Gastrocnemius medialis (tissue), 4 donors: ENCODE measurements at places on chromosomes 16 and 17.

DNA sequence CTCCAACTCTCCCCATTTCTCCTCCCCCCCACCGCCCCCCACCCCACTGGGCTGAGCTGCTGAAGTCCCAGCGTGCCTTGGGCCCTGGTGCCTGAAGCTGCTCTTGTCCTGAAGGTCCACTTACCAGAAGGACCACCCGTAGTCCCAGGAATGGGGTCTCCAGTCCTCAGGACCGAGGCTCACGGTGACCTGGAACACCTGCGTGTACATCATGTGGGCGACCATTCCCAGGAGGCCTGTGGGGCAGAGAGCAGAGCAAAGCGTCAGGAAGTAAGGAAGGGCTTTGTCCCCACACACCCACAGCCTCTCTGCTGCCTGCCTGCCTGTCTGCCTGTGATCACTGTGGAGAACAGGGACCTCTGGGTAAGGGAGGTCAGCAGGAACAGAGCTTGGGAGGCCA lies 218.7 kb downstream of the GSG1L start:
- no peak for DNase-seq

DNA sequence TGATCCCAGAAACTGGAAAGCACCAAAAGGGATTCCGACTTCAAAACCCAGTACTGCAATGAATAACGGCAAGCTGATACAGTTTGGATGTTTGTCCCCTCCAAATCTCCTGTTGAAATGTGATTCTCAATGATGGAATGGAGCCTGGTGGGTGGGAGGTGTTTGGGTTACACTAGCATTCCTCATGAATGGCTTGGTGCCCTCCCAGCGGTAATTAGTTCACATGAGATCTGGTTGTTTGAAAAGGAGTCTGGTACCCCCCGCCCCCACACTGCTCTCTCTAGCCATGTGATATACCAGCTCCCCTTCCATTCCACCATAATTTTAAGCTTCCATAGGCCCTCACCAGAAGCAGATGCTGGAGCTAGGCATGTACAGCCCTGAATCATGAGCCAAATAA lies 40.1 kb downstream of the RANBP10 start:
- DNase-seq, result no peak

DNA sequence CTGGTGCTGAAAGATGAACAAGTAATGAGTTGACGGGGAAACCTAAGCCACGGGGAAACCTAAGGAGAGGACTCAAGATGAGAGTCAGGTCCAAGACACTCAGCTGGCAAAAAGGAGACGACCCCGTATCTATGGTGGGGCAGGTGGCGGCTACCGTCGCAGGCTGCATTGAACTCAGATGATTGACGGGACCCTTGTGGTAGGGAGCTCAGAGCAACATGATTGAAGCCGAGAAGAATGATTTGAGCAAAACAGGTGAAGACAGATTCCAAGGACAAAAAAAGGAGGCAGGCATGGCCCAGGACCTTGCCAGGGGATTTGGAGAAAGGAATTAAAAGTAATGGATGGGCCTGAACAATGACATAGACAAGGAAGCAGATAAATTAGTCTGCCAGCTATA lies 7.5 kb upstream of the MYH3 start:
- no peak for DNase-seq

GRCh38 chr17:50263331-50264262 lies 10.7 kb upstream of the TMEM92 start:
- DNase-seq, result no peak

DNA sequence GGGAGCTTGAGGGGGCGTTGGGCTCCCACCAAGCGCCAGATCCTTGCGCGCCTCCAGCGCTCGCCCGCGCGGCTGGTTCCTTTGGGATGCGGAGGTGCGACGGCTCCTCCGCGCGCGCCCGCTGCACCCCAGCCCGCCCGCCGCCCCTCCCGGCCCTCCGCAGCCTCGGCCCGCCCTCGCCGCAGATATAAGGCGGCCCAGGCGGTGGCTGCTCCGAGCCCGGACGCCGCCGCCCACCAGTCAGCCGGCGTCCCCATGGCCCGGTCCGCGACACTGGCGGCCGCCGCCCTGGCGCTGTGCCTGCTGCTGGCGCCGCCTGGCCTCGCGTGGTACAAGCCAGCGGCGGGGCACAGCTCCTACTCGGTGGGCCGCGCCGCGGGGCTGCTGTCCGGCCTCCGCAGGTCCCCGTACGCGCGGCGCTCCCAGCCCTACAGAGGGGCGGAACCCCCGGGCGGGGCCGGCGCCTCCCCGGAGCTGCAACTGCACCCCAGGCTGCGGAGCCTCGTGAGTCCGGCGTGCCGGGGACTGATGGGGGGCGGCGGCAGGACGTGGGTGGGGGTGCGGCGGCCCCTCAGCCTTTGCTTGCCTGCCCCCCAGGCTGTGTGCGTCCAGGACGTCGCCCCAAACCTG lies at the start of gene NPB:
Gene NPB (plus strand): TSS at position 216 of the 630 bp plus-strand sequence. CDS start 40 bp downstream, at position 256.
- DNase-seq, result no peak

GRCh38 chr16:524274-525040 lies 3.1 kb upstream of the CAPN15 start:
- no peak for DNase-seq

DNA sequence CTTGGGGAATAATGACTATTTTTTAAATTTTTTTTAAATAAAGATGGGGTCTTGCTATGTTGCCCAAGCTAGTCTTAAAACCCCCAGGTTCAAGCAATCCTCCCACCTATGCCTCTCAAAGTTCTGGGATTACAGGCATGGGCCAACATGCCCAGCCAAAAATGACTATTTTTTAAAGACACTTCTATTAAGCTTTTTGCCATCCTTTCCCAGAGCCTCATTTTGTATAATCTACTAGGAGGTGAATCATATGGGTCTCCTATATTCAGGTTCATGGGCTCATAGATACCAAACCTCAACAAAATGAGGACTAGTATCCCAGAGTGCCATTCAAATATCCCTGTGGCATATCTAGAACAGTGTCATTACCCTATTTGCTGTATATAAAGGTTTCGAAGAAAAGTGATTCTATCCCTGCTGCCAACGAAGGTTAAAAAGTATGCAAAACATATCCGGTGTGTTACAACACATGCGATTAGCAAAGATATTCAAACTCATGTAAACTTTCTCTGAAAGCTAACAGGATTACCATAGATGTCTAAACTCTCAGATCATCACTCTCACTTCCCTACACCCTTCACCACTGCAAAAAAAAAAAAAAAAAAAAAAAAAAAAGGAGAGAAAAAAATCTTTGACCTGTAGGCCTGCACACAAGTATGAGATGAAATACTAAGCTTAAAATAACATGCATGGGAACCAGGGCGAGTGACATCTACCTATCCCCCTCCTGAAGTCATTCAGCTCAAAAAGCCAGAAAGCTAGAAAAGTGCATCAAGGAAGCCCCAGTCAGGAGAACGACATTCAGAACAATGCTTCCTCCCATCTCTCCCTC lies 23.5 kb downstream of the XPO6 start:
- no peak for DNase-seq

DNA sequence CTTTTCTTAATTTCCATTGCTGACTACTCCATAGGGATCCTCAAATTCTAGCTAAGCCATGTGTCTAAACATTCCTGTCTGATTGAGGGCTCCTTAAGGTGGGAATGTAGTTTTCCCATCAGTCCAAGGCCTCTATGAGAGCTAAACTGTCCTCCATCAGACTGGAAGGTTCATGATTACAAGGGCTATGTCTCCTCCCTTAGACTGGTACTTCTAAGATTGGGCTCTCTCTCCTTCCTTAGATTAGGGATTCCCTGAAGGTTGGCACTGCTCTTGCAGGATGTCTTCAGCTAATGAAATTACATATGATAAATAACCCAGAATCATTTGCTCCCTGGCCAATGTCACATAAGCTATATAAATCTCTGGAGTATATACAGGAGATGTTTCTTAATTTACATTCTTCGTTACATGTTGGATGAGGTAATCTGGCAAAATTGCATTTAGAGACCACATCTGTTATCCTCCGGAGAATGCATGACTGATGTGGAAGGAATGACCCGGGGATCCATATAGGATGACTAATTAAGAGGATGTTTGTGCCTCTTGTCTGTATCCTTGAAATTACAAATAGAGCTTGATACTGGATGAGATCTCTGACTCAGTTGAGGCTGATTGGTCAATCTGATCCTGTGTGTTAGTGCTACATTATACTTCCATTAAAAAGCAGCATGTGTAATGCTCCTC lies 14.2 kb downstream of the B4GALNT2 start:
- no peak for DNase-seq

- peak; percentile 24 for DNase-seq
Observed at GRCh38 chr17:3890082-3890877, 2.6 kb downstream of the CAMKK1 start.

DNA sequence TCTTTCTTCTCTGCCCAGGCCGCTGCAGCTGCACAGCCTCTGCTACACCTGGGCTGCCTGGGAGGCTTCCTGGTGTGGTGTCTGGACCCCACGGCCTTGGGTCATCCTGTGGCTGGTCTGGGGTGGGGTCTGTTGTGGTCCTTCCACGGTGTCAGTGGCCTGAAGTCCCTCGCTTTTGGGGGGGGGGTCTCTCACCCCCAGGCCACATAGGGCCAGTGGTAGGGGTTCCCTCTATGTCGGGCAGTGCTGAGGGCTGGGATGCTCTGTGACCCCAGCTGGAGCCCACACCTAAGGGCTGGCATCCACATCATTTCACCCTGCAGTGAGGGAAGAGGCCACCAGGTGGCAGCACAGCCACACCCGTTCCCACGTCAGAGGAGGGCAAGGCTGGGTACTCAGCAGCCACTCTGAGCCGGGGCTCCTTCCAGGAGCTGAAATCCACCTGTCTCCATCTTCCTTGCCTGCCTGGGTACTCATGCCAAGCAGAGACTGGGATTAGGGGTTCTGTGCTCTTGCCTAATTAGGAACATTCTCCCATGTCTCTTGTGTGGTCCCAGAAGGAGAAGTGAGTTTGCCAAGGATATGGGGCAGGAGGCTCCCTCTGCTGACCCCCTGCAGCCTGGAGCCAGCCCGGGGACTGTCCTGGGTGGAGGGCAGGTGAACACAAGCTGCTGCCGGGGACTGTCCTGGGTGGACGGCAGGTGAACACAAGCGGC lies 13.0 kb downstream of the ENGASE start:
- no peak for DNase-seq

DNA sequence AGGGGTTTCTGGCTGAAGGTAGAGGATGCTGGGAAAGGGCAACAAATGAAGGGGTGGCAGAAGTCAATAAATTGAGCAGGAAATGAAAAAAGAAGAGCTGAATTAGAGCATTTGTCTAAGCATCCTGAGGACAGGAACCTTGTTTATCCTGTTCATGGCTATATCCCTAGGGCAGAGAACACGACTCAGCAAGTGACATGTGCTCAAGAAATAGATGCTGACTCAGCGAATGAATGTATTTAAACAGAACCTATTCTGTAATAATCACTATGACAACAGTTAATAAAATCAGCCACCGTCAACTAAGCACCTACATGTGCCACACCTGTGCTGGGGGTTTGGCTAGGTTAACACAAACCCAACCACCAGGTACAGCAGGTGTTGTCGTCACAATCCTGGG lies 80.3 kb downstream of the CDK5R1 start:
- no peak for DNase-seq

DNA sequence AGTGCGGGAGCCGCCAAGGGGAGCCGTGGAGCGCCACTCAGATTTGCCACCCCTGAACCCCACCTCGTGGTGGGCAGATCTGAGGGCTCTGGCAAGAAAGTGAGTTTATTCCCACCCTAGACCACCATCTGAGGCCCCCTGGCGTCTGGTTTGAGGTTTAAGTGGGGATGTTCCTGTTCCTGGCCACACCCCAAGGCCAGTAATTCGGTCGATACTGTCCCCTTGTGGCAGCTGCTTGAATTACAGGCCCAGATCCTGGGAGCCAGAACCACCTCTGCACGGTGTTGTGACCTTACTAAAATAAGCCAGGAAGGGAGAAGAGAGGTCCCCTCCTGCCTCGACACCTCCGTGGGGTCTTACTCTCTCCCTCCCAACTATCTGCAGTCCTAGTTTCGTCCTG lies 3.3 kb upstream of the LAT start:
- no peak for DNase-seq

GRCh38 chr17:33204701-33205100 lies 88.4 kb downstream of the ASIC2 start:
- DNase-seq, result no peak

DNA sequence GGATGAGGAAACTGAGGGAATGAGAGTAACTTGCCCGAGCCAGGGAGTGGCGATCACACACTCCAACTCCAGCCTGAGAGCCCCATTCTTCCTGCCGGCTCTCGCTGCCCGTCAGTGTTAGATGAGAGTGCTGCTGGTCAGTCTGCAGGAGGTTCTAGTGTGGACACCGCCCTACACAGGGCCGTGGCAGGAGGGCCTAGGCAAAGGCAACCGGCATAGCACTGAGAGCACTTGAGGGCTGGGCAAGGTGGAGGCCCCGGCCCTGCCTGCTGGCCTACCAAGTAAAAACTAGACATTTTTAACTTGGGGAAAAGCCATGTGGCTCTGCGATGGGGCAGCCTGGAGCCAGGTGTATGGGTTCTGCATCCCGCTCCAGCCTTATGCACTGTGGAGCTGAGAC lies 354.8 kb downstream of the SEC14L1 start:
- no peak for DNase-seq

DNA sequence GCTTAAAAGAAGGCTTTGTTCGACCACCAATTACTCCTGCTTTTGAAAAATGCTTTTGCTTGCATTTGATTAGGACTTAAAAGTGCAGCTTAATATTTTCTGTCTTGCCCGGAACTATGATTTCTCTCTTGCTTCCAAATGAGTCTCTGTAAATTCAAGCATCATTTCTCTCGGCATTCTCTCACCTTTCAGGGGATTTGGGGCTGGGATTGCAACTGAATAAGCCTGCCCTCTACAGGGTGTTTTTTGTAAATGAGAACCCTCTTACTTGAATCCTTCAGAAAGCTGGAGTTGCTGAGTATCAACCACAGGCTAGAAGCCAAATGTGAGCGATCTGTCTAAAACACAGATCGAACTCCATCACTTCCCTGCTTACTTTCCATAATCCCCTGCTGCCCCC lies 234.6 kb downstream of the TMEM114 start:
- no peak for DNase-seq

DNA sequence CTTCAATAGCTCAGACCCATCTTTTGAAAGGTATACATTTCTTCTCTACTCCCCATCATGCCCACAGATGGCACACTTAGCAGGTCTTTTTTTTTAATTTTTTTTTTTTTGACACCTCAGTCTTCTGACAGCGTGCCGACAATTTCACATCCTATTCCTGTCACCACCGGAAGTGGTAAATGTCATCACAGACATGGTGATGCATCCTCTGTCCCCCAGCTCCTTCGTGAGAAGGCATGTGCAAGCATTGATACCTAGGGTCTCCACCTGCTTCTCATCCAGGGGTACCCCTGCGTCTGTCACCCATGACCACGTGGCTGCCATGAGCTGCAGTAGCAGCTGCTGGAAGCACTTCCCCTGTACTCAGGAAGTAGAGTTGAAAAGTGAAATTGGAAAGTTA lies 35.6 kb downstream of the ELAC2 start:
- no peak for DNase-seq

- DNase-seq, result no peak
Observed at GRCh38 chr17:73139296-73139695, 25.5 kb upstream of the SSTR2 start.
